Activated naive CD4-positive, alpha-beta T cell treated with anti-CD3 and anti-CD28 coated beads, Interleukin-2, amount 50 U/mL, for 72 hours (primary cell): ENCODE measurements at places on chromosomes 6 and 20. TPM values are rescaled to one million over a fixed set of nuclear protein-coding genes. Genes with fewer than 3 reads are reported as not detected.

Gene CGA
- total RNA-seq, result not detected

Gene ZC2HC1B
- total RNA-seq, result not detected

Gene WFDC2
- 2.5 TPM for total RNA-seq

Gene BLCAP
- total RNA-seq, result 21.0 TPM

- DNase-seq, result no peak
These were observed 135.1 kb downstream of the KIF16B start for GRCh38 chr20:16438100-16438499.

DNA sequence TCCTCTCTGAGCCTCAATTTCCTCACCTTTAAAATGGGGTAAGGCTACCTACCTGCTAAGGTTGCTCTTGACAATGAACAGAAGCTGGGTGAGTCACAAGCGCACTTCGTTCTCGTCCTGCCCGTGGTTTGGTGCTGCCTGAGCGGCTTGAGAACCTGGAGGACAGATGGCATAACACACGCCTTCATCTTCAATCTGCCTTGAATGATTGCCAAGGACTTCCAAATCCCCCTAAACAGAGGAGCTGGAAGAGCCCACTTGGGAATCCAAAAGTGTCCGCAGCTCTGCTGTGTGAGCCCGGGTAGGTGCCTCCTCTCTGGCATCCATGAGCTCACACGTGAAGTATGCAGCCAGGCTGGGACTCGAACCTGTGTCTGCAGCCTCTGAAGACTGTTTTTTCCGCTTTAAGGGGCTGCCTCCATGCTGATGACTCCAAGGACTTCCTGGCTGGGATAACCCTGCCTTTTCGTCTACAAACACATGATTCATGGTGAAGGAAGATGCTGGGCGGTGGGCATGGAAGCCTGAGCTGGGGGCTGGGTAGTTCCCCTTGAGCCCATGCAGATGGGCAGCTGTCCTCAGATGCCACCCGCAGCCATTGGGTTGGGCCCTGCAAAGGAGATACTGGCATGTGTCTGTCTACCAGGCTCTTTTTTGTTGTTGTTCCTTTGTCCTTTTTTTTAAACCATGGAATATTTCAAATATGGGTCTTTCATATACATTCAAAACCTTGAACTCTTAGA, 25.3 kb upstream of the CSNK2A1 start:
- no peak for DNase-seq

DNA sequence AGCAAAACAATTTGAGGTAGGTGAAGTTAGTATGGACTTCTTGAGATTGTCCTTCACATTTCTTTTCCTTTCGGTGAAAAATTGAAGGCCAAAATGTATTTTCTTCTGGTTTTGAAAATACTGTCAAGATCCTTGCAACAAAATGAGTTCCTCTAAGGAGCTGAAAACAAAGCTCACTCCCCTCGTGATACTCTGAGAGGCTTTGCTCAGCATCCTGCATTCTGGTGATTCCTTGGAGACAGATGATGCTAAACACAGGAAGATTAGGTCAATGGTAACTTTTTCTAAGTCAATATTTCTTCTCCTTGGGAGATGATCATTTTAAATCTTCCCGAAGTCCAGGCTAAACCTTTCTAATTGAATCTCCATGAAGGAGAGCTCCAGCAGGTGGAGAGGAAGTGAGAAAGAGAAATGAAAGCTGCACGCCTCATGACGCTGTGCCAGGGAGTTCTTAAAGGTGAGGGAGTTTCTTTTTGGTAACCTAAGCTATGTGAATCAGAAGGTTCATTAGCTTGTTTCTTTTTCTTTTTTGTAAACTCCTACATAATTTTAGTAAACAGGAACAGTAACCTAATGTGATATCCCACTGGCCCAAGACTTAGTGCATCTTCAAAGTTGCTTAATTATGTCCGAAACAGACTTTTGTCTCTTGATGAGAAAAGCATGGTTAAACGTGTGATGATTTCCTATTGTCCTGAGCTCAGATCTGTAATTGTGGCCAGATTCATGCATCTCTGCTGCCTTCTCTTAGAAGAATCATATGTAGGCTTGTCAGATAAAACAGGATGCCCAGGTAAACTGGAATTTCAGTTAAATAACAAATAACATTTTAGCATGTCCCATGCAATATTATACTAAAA, 15.0 kb downstream of the ESR1 start:
- DNase-seq, result no peak

GRCh38 chr6:40599555-40599954, 12.4 kb upstream of the LRFN2 start:
- DNase-seq, result no peak

- DNase-seq, result peak; percentile 61
These were observed 8.8 kb upstream of the CD83 start for GRCh38 chr6:14108571-14109410.
